ENCODE measurements at places on chromosomes 13 and 19. TPM values are rescaled to one million over a fixed set of nuclear protein-coding genes. Genes with fewer than 3 reads are reported as not detected.

The GNG8 gene
- not detected for total RNA-seq

The PTPRH gene
- not detected for total RNA-seq

The IFI30 gene
- 10.7 TPM for total RNA-seq

The KIR2DL4 gene
- total RNA-seq: not detected

The GZMM gene
- total RNA-seq: 46.3 TPM

The SOX1 gene
- total RNA-seq: not detected

The IL11 gene
- 0.22 TPM for total RNA-seq

The VMAC gene
- 25.3 TPM for total RNA-seq

The KIR3DL2 gene
- total RNA-seq: 1.4 TPM
